ENCODE measurements at places on chromosomes 11 and 22. TPM values are rescaled to one million over a fixed set of nuclear protein-coding genes. Genes with fewer than 3 reads are reported as not detected.

Gene OR8D1
- not detected for total RNA-seq

Gene CD248
- total RNA-seq, result not detected

Gene MS4A15
- total RNA-seq, result not detected

Gene YPEL1
- total RNA-seq, result 1.9 TPM

Gene NECTIN1
- total RNA-seq, result 4.1 TPM

Gene MYOD1
- not detected for total RNA-seq

Gene KCNJ11
- total RNA-seq, result not detected

Gene IL17REL
- total RNA-seq, result not detected

Gene ELFN2
- total RNA-seq, result 2.0 TPM

Gene MMP26
- not detected for total RNA-seq

Gene PRODH
- total RNA-seq, result 0.11 TPM

Gene HSPB2
- not detected for total RNA-seq

Gene PRAME
- total RNA-seq, result 41.9 TPM

Gene IGSF22
- not detected for total RNA-seq

Gene FLRT1
- not detected for total RNA-seq

Gene NLRP14
- 0.48 TPM for total RNA-seq

Gene APOL1
- 20.0 TPM for total RNA-seq

Gene MN1
- total RNA-seq, result 13.2 TPM

Measured in Daoy (cell line).